MM.1S (cell line): ENCODE measurements at places on chromosomes 4 and X.

- no peak overlapping the region for H3K27ac ChIP-seq
- peaks cover 48% of the 10 kb centered on the region for H3K4me1 ChIP-seq
- no peaks in the 10 kb centered on the region for H3K27me3 ChIP-seq
- no peaks in the 10 kb centered on the region for H3K36me3 ChIP-seq
Measured at GRCh38 chr4:12703036-12703435, 781.1 kb downstream of the RAB28 start.

DNA sequence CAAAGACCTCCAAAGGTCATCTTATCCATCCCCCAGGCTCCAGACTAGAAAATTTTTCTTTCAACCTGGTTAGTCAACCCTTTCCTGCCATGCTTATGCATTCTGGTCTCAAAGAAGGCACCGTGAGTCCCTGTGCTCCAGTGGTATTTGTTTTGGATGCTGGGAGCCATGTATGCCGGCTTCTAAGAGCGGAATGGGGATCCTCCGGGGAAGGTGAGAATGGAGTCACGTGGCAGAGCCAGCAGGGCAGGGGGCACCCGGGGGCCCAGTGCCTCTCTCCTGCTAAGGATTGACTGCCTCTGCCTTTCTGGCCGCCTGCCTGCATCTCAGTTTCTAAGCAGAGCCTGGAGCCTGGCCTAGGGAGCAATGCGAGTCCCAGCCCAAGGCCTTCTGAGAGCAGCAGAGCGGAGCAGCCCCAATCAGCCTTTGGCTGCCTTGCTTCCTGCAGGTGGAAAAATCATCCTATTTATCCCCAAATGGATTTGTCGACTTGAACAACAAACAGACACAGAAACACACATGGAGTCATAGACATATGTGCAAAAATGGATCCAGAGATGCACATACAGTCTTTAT is 141.0 kb downstream of the PJA1 start:
- H3K27ac ChIP-seq = no peak overlapping the region
- no peak overlapping the region for H3K4me3 ChIP-seq
- no peak for DNase-seq
- no peaks in the 10 kb centered on the region for H3K36me3 ChIP-seq
- no peaks in the 10 kb centered on the region for H3K4me1 ChIP-seq

DNA sequence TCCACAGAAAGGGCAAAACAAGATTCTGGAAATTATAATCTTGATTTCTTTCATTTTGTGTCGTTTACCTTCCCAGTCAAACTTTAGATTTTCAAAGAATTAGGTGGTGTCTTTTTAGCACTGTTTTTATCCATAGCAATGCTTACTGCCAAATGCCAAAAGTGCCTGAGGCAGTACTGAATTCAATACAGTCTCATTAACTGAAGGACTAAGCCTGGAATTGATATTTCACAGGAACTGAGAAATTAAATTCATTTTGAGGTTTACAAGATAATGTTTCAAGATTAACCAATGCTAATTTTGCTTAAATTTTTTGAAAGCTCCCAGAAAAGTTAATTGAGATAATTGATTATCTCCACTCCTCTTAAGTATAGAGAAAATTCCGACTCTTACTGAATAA is 68.8 kb upstream of the ARHGAP24 start:
- H3K27me3 ChIP-seq = no peaks in the 10 kb centered on the region
- no peaks in the 10 kb centered on the region for H3K36me3 ChIP-seq
- H3K4me3 ChIP-seq = no peak overlapping the region
- no peaks in the 10 kb centered on the region for H3K4me1 ChIP-seq

DNA sequence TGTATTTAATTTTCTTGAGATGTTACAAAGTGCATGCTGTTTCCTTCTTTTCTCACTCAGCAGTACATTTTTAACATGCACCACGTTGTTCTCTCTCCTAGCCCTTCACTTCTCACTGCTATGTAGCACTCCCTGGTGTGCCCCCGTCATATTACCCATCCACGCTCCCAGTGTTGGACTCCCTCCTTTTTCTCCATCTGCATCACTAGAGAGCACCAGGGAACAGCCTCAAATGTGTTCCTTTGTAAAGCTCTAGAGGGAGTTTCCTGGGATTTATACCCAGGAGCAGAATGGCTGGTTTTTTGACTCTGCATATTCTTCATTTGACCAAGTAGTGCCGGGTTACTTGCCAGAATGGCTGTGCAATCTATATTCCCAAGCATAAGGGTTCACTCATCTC is 240.3 kb upstream of the ANXA3 start:
- peaks cover 16% of the 10 kb centered on the region for H3K4me1 ChIP-seq
- no peak overlapping the region for H3K27ac ChIP-seq
- no peak overlapping the region for H3K4me3 ChIP-seq

- H3K4me1 ChIP-seq = 0 out of 2 replicates have a peak, but pooled peaks cover 6% of the 10 kb centered on the region
- H3K27ac ChIP-seq = no peak overlapping the region
- H3K27me3 ChIP-seq = no peaks in the 10 kb centered on the region
- no peaks in the 10 kb centered on the region for H3K36me3 ChIP-seq
- no peak overlapping the region for H3K4me3 ChIP-seq
Measured at GRCh38 chr4:87388901-87389300, 2.1 kb downstream of the HSD17B11 start.

GRCh38 chr4:38328989-38329729 is 334.8 kb upstream of the KLF3 start:
- H3K27ac ChIP-seq = no peak overlapping the region
- H3K4me3 ChIP-seq = no peak overlapping the region
- no peaks in the 10 kb centered on the region; the same call in none of the 2 replicates for H3K4me1 ChIP-seq
- H3K27me3 ChIP-seq = no peaks in the 10 kb centered on the region
- DNase-seq = no peak

DNA sequence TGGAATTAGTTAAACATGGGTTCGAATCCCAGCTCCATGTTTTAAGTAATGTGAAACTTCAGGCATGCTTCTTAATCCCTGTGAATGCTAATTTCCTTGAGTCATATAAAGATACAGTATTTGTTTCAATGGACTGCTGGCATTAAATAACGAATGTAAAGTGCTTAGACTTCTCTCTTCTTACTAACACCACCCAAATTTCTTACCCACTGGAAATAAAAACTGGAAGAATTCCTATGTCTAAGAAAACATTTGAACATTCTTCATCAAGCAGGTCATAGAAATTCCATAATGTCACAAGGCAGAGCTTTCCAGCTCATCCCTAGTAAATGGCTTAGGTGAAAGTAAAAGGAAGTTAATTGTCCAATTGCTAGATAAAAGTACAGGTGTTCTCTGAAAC is 172.5 kb downstream of the ANK2 start:
- no peaks in the 10 kb centered on the region for H3K4me1 ChIP-seq
- H3K4me3 ChIP-seq = no peak overlapping the region
- H3K27me3 ChIP-seq = no peaks in the 10 kb centered on the region

DNA sequence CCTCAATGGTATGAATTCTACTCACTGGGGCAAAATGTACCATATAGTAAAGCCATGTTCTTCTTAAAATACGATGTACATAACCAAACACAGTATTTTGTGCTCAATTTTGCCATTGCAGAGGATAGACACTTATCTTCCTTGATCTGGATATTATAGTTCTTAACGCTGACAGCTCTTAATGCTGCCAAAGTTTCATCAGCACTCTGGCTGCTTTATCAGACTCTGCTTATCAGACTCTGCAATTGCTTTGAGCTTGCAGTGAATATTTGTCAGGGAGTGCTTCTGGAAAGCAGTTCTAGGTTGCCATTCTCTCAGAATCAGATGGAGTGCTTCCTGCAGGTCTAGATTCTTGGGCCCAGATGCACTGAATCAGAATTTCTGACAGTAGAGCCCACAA is 863.1 kb downstream of the CCSER1 start:
- H3K27ac ChIP-seq = no peak overlapping the region
- H3K4me3 ChIP-seq = no peak overlapping the region
- H3K27me3 ChIP-seq = no peaks in the 10 kb centered on the region
- no peaks in the 10 kb centered on the region for H3K4me1 ChIP-seq

GRCh38 chrX:135295944-135296305 is 13.4 kb upstream of the ETDC start:
- H3K4me3 ChIP-seq = peak overlapping the region; percentile 76
- no peak overlapping the region for H3K27ac ChIP-seq
- no peaks in the 10 kb centered on the region for H3K36me3 ChIP-seq
- 0 out of 2 replicates have a peak, but pooled peaks cover 6% of the 10 kb centered on the region for H3K4me1 ChIP-seq

DNA sequence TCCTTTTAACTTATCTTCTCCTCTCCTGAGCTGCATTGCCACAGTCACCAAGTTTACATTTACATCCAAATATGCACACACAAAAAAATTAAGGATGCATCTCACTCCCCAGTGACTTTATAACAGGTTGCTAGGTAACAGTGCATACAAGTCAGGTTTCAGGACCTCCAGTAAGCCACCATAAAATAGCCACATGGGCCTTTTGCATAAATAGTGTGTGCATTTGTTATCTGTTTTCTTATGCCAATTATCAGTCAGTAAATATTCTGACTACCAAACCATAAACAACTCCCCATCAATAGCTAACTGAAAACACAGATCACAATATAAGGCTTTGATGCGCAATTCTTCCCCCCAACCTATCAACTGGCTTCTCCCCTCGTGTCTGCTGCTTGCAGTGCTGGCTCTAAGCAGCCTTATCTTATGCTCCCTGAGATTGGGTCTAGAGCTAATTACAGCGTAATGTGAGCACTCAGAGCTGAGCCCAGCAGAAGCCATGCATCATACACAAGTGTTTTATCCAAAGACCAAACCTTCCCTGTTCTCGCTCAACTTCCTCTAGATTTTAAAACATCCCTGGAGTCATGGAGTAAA is 55.4 kb downstream of the ZNF827 start:
- no peaks in the 10 kb centered on the region for H3K36me3 ChIP-seq
- H3K4me1 ChIP-seq = peaks cover 7% of the 10 kb centered on the region
- H3K27ac ChIP-seq = no peak overlapping the region
- no peak overlapping the region for H3K4me3 ChIP-seq
- no peaks in the 10 kb centered on the region for H3K27me3 ChIP-seq

- H3K27me3 ChIP-seq = no peaks in the 10 kb centered on the region
- peaks cover 26% of the 10 kb centered on the region for H3K36me3 ChIP-seq
- DNase-seq = no peak
- no peak overlapping the region for H3K27ac ChIP-seq
Measured at GRCh38 chr4:777520-778262, 48.2 kb downstream of the CPLX1 start.

DNA sequence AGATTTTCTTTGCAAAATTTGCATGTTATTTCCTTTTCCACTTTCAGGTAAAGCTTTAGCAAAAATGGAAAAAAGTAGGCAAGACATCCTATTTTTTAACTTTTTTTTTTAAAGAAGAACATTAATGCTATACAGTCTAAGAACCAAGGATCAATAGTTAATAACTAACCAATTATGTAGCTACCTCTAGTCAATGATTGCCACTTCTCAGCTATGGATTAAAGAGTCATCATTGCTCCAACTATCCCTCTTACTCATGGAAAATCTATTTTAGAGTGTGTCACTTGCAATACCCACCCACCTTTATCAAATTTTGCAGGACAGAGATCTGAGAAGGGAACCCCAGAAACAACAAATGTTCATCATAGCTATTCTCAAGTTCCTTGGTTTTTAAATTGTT is 223.1 kb downstream of the ANK2 start:
- DNase-seq = no peak
- no peak overlapping the region for H3K27ac ChIP-seq
- H3K36me3 ChIP-seq = no peaks in the 10 kb centered on the region
- H3K27me3 ChIP-seq = no peaks in the 10 kb centered on the region

DNA sequence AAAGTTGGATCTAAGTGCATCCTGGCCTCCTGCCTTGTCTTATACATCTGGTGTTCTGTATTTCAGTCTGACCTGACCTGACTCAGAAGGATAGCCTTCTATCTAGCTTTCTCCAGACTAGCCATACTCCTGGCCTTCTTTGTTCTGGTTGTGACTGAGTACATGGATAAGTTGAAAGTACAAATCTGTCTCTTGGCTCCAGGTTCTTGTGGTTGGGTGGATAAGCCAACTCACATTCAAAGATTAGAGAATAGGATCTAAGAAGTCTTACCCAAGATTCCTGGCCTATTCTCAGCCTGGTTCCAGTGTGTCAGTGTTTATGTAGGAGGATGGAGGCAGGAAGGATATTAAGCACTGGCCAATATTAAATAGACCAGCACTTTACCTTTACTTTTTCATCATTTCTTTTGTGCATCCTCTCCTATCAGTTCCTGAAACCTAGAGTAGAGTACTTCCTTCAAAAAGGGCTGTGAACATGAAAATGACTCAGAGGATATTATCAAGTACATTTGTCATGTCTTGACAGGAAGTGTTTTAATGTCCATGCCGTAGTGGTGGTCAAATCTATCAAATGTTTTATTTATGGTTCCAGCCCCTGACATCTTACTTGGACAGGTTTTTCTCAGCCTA is 123.5 kb downstream of the IL15 start:
- H3K36me3 ChIP-seq = no peaks in the 10 kb centered on the region
- DNase-seq = no peak
- no peak overlapping the region for H3K4me3 ChIP-seq
- no peaks in the 10 kb centered on the region for H3K27me3 ChIP-seq

- no peak for DNase-seq
- no peaks in the 10 kb centered on the region for H3K27me3 ChIP-seq
- H3K4me1 ChIP-seq = no peaks in the 10 kb centered on the region
- no peak overlapping the region for H3K4me3 ChIP-seq
Measured at GRCh38 chr4:136737066-136737465, 795.2 kb downstream of the PCDH18 start.

- no peaks in the 10 kb centered on the region for H3K36me3 ChIP-seq
- H3K4me3 ChIP-seq = no peak overlapping the region
- DNase-seq = peak; percentile 50
Measured at GRCh38 chr4:151940291-151940690, 179.5 kb upstream of the GATB start.

- H3K36me3 ChIP-seq = no peaks in the 10 kb centered on the region
- H3K4me1 ChIP-seq = no peaks in the 10 kb centered on the region
- H3K27me3 ChIP-seq = no peaks in the 10 kb centered on the region
- DNase-seq = no peak
Measured at GRCh38 chr4:38620065-38620464, 43.9 kb upstream of the KLF3 start.

DNA sequence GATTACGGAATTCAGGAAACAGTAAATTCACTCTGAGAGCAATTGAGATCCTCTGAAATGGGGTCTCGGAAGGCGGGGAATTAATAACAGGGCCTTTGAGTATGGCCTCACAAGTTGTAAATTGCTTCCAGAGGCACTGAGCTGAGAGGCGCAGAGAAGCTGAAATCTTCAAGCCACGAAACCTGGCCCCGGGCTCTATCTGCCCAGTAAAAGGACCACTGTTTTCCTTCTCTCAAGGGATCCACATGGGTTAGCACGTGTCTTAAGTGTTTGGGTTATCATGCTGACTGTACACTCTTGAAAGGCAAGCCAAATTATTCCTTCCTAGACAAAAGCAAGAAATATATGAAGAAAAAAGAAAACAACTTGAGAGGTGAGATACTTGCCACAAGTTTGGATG is 1012.9 kb upstream of the FTHL17 start:
- no peak for DNase-seq
- no peak overlapping the region for H3K4me3 ChIP-seq
- no peak overlapping the region for H3K27ac ChIP-seq
- H3K27me3 ChIP-seq = no peaks in the 10 kb centered on the region
- no peaks in the 10 kb centered on the region for H3K4me1 ChIP-seq

GRCh38 chr4:189613207-189613606 is 327.5 kb upstream of the FRG1 start:
- H3K27ac ChIP-seq = no peak overlapping the region
- H3K36me3 ChIP-seq = no peaks in the 10 kb centered on the region
- no peaks in the 10 kb centered on the region for H3K4me1 ChIP-seq
- DNase-seq = no peak

- H3K27ac ChIP-seq = no peak overlapping the region
- no peaks in the 10 kb centered on the region for H3K27me3 ChIP-seq
- H3K4me1 ChIP-seq = no peaks in the 10 kb centered on the region
- H3K4me3 ChIP-seq = no peak overlapping the region
- DNase-seq = no peak
Measured at GRCh38 chrX:131613260-131613659, 69.4 kb downstream of the OR13H1 start.

- no peak overlapping the region for H3K4me3 ChIP-seq
- no peaks in the 10 kb centered on the region for H3K4me1 ChIP-seq
- no peaks in the 10 kb centered on the region for H3K36me3 ChIP-seq
- H3K27ac ChIP-seq = no peak overlapping the region
- H3K27me3 ChIP-seq = no peaks in the 10 kb centered on the region
Measured at GRCh38 chr4:168833881-168834280, 176.2 kb downstream of the CBR4 start.
